Non-pigmented ciliary epithelial cell (primary cell): ENCODE measurements at places on chromosomes 3 and 15.

- no peak for DNase-seq
Observed at GRCh38 chr3:156997351-156997750, 162.6 kb downstream of the CCNL1 start.

- DNase-seq, result no peak
Observed at GRCh38 chr3:101690972-101691371, 4.5 kb upstream of the RPL24 start.

DNA sequence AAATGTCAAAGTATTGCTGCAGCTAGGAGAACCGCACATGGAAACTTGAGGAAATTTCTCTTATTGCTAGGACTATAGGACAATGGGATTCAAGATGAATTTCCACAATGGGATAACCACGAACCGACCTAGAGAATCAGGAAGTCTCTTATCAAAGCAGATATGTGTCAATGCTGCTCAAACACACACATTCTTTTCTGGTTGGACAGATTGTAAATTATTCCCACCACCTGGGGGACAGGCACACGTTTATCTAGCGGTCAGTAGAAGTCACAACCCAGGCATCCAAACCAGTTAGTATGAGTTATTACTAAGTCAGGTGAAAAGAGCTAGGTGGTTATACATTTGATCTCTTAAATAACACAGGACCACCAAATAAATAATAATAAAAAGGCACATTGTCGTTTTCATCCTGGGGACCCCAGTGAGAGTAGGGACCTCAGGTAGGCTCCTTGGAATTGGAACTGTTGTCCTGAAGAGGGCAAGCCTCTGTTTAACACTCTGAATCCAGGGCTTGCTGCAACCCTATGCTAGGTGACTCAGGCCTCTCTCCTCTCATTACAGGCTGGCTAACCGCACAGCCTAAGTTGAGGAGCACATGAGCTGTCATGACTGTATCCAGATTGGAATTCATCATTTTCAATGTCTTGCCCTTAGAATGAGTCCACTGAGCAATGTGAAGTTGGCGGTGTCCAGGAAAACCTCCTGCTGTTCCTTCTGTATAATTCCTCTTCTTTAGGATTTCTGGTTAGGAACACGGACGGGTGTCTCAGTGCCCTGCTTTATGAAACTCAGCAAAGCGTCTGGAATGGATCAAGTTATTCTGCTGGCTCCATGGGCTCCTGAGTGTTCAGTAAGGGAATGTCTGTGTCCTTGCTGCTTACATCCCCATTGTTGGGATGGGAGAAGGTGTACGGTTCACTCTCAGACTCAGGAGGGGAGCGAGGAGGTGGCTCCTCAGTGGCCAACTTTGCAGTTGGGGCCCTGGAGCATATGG, 59.0 kb downstream of the CLEC3B start:
- peak; percentile 91 for DNase-seq

GRCh38 chr3:89116476-89116875, 9.1 kb downstream of the EPHA3 start:
- no peak for DNase-seq

- DNase-seq, result no peak
Observed at GRCh38 chr3:136332776-136333175, 82.6 kb downstream of the PCCB start.

DNA sequence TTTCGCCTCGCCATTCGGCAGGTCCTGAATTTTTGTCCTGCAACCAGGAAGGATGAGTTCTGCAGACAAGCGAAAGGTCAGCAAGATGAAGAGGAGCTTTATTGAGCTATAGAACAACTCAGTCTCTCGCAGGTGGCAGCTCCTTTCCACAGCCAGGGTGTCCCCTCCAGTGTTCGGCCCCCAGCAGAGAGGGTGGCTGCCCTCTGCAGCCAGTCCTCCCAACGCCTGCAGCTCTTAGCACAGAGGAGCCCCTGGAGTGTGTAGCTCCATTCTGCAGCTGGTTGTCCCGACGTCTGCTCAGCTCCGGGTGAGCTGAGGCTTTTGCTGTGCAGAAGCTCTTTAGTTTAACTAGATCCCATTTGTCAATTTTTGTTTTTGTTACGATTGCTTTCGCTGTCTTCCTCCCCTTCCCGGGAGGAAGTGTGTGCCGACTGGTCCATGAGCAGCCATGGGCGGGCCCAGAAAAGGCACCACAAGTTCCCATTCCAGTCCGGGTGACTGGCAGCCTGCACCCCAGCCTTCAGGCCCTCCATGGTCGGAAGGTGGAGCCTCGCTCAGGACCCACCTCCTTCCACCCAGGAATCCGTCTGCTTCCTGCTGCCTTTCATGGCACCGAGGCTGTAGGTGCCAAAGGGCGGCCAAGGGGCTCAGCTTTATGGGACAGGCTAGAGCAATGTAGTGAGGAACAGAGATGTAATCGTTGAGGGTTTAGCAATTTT, 497.8 kb upstream of the CNTN4 start:
- DNase-seq, result no peak

DNA sequence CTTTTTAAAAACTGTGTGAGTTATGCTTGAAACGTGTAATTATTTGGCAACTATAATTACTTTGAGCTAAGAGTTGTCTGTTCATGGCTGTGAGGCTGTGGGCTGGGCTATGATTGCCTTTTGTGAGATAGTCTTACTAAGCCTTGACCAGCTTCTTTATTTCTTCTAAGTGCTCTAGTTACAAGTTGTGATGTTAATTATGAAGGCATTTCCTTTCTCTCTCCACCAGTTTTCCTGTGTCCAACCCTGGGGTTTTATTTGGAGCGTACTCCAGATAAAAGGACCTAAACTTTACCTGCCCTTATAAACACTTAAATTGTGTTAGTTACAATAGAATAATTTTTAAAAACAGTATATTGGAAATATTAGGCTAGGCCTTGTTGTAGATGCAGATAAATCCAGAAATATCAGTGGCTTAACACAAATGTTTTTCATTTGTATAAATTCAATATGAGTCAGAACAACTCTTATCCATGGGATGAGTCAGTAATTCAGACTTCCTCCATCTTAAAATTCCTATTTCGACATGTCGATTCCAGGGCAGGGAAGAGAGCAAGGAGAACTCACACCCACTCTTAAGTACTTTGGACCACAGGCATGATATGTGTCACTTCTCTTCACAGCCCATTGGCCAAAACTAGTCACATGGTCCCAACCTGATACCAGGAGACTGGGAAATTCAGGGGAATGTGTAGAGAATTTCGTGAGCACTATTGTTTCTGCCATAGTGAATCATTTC, 17.0 kb downstream of the TMEM62 start:
- DNase-seq, result peak; percentile 99

GRCh38 chr3:147341727-147342126, 64.6 kb downstream of the ZIC4 start:
- DNase-seq, result no peak

GRCh38 chr3:151328298-151328995, 902 bp downstream of the P2RY13 start:
- no peak for DNase-seq

GRCh38 chr15:95208988-95209387, 977.6 kb downstream of the MCTP2 start:
- no peak for DNase-seq

DNA sequence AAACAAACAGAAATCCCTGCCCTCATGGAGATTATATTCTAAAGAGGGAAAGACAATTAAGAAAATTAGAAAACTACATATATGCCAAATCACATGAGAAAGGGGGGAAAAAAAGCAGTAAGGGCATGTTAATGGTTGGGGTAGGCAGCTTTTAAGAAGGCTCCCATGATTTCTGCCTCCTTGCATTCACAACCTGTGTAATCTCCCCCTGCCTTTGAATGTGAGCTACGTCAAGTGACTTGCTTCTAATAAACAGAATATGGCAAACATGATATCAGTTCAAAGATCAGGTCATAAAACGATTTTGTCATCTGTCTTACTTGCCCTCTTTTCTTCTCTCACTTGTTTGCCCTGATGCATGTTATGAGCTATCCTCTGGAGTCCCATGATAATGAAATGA, 673.6 kb upstream of the ADAMTS9 start:
- DNase-seq, result no peak

GRCh38 chr15:39125226-39125625, 455.7 kb upstream of the THBS1 start:
- DNase-seq, result no peak

DNA sequence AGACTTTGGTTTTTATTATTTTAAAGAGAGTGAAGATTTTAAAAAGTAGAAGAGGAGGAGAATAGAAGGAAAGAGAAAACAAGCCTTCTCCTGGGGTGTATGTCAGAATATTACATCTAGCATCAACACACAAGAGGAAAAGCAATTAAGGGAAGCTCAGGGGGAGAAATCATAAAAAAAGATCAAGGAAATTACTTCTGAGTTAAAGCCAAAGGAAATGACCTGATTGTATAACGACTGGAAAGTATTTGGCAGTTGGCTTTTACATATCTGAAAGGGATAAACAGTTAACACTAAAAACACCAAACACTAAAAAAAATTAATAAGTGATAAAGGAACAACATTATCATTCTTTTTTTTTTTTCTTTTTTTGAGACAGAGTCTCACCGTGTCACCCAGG, 58.4 kb downstream of the CPNE4 start:
- no peak for DNase-seq

GRCh38 chr3:64685331-64685799, 2.4 kb downstream of the ADAMTS9 start:
- DNase-seq, result no peak

GRCh38 chr15:46091860-46092450, 457.1 kb downstream of the SQOR start:
- no peak for DNase-seq

DNA sequence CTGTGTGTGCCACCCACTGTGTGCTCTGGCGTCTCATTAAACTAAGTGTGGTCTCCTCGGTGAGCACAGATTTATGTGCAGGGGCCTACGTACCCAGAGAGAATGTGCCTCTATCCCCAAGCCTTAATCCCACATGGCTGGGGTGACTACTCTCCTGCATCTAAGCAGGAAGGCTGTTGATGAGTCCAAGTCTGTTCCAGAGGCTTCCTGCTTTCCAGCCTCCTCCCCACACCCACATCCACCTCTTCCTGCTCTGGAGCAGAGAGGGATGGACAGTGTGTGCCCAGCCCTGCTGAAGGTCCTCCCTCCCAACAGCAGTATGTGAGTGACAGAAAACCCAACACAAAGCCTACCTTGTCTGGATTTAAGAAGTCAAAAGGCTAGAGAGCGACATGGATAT, 38.8 kb upstream of the BCL2L10 start:
- DNase-seq, result no peak

DNA sequence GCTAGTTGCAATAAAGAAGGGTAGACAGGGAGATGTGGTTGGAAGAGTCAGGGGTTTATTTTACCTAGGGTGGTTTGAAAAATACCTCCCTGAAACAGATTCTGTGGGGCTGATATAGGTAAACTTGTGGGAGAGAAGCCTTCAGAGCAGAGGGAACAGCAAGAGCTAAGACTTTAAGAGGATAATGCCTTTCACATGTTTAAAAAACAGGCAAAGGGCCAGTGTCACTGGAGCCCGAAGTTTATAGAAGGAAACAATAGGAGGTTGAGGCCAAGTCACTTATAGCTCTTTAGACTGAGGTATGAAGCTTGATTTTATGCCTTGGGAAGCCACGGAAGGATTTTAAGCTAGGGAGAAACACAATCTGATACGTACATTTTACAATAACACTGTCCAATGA, 448.7 kb downstream of the TAFA4 start:
- DNase-seq, result no peak

GRCh38 chr3:72043204-72044133, 258.5 kb upstream of the PROK2 start:
- no peak for DNase-seq

GRCh38 chr3:99388780-99389179, 249.6 kb upstream of the COL8A1 start:
- DNase-seq, result no peak

- DNase-seq, result no peak
Observed at GRCh38 chr15:81728726-81729125, 317.1 kb downstream of the MEX3B start.

- no peak for DNase-seq
Observed at GRCh38 chr15:57224664-57225063, 151.6 kb upstream of the CGNL1 start.

- DNase-seq, result no peak
Observed at GRCh38 chr3:151075869-151076562, 9.4 kb upstream of the MED12L start.

- DNase-seq, result peak; percentile 87
Observed at GRCh38 chr3:50251220-50251619, 15.2 kb downstream of the GNAI2 start.

- DNase-seq, result no peak
Observed at GRCh38 chr3:23219117-23219516, 16.0 kb downstream of the UBE2E2 start.

- DNase-seq, result no peak
Observed at GRCh38 chr15:33968224-33968623, at the start of gene CHRM5. Gene CHRM5, plus strand, starts transcription at chr15:33968497. Its CDS starts 94,221 bp downstream, at chr15:34062718.

DNA sequence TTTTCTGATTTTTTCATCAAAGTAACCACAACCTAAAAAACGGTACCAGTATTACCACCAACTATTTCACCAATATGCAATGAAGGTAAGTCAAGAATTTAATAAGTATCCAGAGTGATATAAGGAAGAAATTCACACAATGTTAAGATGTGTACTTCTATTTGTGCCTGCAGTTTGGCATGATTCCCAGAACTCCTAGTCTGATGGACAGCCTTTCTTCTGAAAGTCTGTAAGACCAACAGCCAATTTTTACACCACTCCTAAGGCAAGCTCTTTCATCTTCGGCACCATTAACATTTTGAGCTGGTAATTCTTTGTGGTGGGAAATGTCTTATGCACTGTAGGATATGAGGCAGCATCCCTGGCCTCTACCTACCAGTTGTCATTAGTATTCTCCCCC, 108.3 kb downstream of the VPS13C start:
- DNase-seq, result no peak

DNA sequence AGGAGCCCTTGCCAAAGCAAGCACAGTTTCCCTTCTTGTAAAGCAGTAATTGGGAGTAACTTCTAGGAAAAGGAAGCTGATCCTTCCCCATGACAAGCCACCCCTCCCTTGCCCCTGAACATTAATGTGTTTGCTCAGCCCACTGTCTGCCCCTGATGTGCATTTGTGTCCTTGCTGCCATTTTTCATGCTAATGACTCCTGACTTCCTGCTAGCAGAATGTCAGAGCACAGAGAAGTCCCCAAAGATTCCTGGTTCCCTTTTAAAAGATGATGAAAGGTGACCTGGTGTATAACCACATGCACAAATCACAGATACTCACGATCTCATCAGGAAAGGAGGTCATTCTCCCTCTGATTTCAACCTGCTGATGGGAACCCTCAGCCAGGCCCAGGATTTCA, 44.2 kb upstream of the WNT5A start:
- no peak for DNase-seq

DNA sequence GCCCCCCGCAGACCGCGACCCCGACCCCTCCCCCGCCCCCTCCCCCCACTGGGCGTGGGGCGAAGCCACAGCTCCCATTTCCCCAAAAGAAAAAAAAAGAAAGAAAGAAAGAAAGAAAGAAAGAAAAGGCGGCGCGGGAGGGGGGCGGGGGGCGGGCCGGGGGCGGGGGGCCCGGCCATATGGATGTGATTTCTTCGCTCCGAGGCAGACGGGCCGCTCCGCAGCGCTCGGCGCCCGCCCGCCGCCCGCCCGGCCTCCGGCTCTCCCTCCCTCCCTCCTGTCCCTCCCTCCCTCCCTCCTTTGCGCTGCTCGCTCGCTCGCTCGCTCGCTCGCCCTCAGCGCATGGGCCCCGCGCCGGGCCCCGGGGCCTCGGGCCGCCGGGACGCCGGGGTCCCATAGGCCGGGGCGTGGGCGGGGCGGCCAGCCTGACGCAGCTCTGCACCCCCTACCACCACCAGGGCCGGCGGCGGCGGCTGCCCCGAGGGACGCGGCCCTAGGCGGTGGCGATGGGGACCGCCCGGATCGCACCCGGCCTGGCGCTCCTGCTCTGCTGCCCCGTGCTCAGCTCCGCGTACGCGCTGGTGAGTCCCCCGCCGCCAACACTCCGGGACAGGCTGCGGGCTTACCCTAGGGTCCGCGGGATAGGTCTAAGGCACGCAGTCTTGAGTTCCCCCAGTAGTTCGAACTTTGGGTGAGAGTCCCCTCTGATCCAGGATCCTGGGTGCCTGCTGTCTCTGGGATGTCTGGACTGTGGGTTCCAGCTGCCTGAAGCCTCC, 5.7 kb downstream of the PTH1R start:
- no peak for DNase-seq
